Right lung (tissue), 10 donors: ENCODE measurements at places on chromosomes 2 and 18. TPM values are rescaled to one million over a fixed set of nuclear protein-coding genes. Genes with fewer than 3 reads are reported as not detected.

GRCh38 chr2:136932700-136933099 lies 167.4 kb downstream of the THSD7B start:
- DNase-seq = peak; percentile 9

DNA sequence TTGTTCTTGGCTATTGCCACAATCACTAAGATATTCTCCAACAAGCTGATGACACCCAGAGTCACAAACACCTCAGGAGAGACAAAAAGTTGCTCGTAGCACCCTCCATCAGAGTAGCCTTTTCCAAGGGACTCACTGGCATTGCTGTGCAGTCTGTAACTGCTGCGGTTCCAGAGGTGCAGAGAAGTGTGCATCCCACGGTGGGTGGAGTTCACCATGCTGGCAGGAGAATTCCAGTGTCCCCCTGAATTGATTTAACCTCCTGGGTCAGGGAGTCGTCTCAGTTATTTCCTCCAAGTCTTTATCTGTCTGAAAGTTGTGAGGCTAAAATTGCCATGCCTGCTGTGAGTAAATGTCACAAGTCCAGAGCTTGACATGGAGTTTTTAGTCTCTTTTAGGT lies 443 bp downstream of the MC4R start:
- no peak for DNase-seq

The MAB21L4 gene
- 4.6 TPM for polyA plus RNA-seq

GRCh38 chr2:225040856-225041206 lies 1.4 kb downstream of the DOCK10 start:
- DNase-seq = no peak

DNA sequence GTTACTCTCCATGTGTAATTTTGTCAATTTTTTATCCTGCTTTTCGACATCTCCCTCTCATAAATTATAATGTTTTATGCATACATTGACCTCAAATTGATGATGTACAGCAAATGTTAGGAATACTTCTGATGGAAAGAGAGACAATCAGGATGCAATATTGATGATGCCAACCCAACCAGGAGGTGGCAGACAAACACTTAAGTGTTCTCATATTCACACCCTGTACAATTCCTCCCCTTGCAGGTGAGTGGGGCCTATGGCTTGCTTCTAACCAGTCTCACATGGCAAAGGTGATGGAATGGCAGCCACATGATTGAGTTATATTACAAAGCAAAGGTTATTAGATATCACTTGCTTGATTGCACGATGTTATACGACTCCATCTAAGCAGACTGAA lies 594.3 kb upstream of the REG3G start:
- DNase-seq = no peak

The ASB18 gene
- 0.04 TPM for polyA plus RNA-seq

DNA sequence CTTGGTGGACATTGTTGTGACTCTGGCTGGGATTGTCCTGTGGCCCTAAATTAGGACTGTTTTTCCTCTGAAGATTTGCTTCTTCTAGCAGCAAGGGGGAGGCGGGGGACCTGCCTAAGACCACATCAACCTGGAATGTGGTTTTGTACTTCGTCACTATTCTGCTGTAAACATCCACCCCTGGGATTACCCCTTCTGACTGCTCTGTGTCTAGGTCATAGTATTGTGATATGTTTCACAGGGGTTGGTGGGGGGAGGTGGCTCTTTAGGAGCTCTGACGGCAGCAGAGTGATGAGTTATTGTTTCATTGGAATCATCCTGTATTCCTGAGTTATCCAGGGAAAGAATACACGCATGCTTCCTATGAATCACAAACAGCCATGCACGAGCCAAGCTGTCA lies 226.4 kb upstream of the MYT1L start:
- no peak for DNase-seq

DNA sequence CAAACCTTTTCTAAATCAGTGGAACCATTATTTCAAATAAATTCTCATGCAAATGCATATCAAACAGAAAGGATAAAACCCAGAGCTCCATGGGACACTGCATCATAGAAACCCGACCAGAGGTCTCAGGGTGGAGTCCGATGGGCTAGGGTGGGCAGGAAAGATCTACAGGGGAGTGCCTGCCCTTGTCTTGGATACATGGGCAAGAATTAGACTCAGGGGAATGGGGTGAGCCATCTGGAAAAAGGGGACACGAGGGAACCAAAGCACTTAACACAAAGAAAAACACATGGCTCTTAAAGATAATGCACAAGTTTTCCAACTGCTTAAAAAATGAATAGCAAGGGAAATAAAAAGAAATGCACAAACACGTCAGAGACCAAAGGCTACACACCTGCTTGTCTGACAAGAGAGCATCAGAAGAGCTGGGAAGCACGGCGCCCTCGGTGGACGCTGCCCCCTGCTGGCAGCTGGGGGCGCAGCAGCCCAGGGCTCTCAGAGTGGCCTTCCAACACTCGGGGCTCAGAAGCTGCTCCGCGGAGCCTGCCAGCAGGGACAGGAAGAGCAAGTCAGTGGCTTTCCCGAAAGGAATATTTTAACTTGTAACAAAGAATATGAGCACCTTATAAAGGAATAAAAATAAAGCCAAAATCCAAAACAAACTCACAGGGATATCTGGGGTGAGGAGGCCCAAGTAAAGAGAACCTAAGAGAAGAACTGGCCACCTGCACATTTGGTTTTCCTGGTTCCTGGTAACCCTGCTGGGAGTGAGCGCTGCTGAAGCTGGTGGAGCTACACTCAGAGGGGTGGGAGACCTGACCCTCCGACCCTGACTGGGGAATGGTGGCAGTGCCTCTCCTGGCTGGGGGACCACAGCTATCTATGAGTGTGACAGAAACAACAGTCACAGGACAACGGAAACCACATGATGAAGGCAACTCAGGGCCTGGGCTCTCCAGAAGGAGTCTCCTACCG lies 54.5 kb downstream of the SIGLEC15 start:
- DNase-seq = peak; percentile 63

- DNase-seq = no peak
Observed at GRCh38 chr2:142777742-142778141, 99.7 kb upstream of the KYNU start.

DNA sequence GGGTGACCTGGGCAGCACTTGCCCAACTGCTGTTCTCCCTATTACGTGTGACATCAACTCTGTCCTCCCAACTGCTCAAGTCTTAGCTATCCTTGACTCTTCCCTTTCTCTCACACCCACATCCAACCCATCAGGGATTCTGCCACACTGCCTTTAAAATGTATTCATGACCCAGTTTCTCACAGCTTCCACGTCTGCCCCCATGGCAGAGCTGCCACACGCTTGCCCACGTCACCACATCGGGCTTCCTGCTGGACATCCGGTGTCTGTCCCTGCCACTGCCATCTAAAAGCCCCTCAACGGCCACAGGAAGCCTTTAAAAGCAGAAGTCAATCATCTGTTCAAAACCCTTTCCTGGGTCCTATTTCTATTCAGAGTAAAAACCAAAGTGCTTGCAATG lies 233.1 kb upstream of the POU3F3 start:
- DNase-seq = no peak

DNA sequence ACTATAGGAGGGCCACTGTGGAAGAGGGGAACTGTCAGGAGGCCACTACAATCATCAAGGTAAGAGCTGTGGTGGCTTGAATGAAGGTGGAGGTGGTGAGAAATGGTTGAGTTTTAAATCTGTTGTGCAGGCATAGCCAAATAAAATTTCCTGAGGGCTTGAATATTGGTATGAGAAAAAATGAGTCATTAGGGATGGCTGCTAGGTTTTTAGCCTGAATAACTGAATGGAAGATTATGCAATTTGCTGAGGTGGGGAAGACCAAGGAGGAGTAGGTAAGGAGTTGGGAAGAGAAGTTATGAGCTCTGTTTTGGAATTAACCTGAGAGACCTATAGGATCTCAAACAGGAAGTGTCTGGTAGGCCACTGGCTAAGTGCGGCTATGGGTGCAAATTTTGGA lies 84.0 kb downstream of the KLHL14 start:
- no peak for DNase-seq

DNA sequence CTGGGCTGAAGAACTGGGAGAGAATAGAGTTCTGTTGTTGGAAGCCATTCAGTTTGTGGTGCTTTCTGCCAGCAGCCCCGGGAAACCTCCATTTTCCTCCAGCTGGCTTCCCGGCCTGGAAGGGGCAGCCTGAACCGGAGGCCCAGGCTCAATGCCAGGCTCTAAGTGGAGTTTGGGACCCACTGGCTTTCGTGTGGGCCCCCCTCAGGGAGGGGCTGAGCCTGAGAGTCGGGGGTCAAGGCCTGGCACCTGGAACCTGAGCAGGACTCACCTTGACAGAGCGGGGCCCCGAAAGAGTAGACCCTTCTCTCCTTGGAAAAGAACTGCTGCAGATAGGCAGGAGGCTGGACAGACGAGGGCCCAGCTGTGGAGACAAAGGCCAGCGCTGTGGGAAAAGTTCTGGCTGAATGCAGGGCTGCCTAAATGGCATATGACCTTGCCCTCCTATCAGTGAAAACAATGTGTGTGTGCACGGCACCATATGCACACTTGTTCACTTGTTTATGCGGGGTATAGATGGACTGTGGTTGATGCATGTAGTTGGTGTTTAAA lies 34.8 kb upstream of the ASB18 start:
- DNase-seq = no peak

GRCh38 chr18:63823516-63824219 lies 48.5 kb downstream of the SERPINB7 start:
- no peak for DNase-seq

- no peak for DNase-seq
Observed at GRCh38 chr18:62107881-62108280, 79.0 kb downstream of the PIGN start.

- DNase-seq = no peak
Observed at GRCh38 chr2:5845798-5846330, 153.7 kb downstream of the SOX11 start.

The REEP1 gene
- polyA plus RNA-seq = 19.4 TPM

DNA sequence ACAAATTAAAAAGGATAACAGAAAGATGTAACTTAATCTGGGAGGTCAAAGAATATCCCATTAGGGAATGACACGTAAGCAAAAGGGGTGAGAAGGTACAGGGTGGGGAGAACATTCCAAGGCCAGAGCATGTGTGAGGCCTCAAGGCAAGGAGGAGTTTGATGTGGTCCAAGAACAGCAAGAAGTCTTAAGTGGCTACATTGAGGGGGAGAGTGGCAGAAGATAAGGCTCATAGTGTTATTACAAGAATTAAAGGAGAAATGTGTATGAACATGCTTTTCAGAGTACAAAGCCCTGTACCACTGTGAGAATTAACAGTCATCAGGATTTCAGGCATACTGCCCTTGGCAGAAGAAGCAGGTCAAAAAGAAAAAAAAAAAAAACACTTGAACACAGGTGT lies 174.4 kb upstream of the ERBB4 start:
- no peak for DNase-seq

- DNase-seq = no peak
Observed at GRCh38 chr18:73717570-73717969, 430.1 kb downstream of the FBXO15 start.

DNA sequence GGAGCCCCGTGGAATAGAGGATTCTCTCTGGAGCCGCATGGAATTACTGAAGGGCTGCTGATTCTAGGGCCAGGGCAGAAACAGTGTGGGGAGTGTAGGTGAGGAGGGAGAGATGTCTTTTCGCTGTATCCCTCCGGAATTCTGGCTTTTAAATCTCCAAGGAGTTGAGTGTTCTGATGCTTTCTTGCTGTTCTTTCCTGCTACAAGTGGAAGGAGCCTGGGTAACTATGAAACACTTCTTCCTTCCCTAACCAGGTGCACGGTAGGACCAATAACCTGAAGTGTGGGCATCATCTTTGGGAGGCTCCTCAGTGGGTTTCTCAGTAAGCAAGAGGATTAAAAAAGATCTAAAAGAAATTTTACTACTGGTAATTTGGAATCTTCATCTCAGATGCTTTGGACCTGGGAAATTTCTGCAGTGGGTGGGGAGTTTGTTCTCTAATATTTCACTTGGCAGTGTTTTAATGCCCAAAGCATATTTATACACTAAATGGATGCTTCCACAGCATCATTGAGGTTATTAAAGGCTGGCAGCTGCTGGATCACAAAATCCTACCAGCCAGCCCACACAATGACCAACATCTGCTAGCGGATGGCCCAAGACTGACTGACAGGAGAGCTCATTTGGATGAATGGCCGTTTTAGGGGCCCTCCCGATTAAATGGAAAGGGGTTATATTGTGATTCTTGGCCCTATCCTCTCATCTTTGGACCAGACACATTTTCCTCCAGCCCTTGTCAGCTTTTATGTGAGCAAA lies 2.1 kb downstream of the EML6 start:
- no peak for DNase-seq

DNA sequence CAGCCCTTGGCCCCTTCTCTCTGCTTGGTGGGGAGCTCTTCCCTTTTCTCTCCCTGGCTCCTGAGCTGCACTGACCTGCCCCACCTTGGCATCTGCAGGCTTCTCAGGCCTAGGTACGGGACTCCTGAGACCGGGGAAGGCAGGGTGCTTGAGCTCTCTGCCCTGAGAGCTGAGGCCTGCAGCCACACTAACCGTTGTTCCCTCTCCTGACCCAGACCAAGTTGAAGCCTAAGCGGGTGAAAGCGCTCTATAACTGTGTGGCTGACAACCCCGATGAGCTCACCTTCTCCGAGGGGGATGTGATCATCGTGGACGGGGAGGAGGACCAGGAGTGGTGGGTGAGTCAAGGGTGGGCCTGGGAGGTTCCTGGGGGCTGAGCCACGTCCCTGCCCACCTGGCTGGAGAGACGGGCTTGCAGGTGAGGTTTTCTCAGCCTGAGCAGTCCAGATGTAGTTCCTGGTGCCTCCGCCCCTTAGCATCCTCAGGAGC lies 22.2 kb downstream of the ITGB1BP1 start:
- no peak for DNase-seq

The STAM2 gene
- 48.9 TPM for polyA plus RNA-seq

DNA sequence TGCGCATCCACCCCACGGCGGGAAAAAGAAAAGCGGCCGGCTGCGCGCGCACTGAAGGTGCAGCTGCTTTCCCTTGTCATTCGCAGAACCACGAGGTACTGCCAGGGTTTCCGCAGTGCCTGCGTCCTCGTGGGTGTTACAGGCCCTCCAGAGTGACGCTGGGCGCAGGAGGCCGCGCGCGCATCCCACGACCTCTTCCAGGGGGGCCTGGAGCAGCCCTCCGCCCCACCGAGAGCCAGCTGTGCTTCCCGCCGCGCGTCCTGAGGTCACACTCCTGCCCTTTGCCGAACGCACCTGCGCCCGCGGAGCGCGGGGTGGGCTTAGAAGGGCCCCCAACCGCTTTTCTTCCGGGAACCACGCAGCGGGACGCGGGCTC lies 378 bp upstream of the IAH1 start:
- no peak for DNase-seq
